ENCODE measurements at places on chromosomes 7 and 10. TPM values are rescaled to one million over a fixed set of nuclear protein-coding genes. Genes with fewer than 3 reads are reported as not detected.

- no peaks in the 10 kb centered on the region for H3K4me1 ChIP-seq
- DNase-seq, result no peak
- no peaks in the 10 kb centered on the region for H3K36me3 ChIP-seq
Observed at GRCh38 chr10:11286261-11286852, 268.7 kb downstream of the CELF2 start.

The KLF14 gene
- not detected for total RNA-seq

GRCh38 chr7:117816727-117817126 is 56.5 kb downstream of the CTTNBP2 start:
- H3K4me1 ChIP-seq, result peaks cover 4% of the 10 kb centered on the region
- H3K36me3 ChIP-seq, result no peaks in the 10 kb centered on the region
- H3K4me3 ChIP-seq, result no peak overlapping the region
- no peak overlapping the region for H3K27ac ChIP-seq
- H3K27me3 ChIP-seq, result no peaks in the 10 kb centered on the region
- DNase-seq, result peak; percentile 25

DNA sequence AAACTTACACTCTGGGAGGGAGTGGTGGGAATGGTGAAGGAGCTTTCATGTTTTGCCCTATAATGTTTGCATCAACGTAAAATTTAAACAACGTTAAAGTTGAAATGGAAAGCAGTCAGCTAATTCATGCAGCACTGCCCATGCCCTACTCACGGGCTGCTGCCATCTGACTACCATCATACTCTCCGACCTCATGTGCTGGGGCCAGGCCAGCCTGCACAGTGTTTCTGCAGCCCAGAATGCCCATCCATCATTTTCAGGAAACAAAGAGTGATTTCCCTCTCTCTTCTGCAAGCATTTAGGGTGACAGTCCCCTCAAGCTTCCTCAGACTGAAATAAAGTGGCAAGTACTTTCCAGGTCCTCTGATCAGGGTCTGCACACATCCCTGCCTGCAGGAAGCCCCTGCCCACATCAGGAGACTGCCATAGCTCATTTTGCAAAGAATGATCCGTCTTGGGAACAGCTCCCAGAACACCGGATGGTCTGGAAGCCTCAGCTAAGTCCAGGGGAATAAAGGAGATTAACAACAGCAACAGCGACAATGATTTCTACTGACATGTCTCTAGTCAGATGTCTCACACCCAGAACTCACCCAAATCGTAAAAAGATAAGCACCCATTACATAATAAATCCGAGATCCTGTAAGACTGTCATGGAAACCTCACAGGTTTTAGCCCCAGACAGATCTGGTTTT is 40.3 kb downstream of the ARHGAP22 start:
- H3K27me3 ChIP-seq, result no peaks in the 10 kb centered on the region
- no peaks in the 10 kb centered on the region for H3K4me1 ChIP-seq
- H3K4me3 ChIP-seq, result no peak overlapping the region
- no peak for DNase-seq

The MUC3A gene
- total RNA-seq, result 0.61 TPM

- H3K4me1 ChIP-seq, result no peaks in the 10 kb centered on the region
- no peak for DNase-seq
- no peaks in the 10 kb centered on the region for H3K36me3 ChIP-seq
- H3K27ac ChIP-seq, result no peak overlapping the region
- H3K27me3 ChIP-seq, result peaks cover 18% of the 10 kb centered on the region
Observed at GRCh38 chr7:79880312-79880711, 254.3 kb upstream of the GNAI1 start.

The HOGA1 gene
- total RNA-seq, result 0.31 TPM

- H3K27ac ChIP-seq, result no peak overlapping the region
- no peaks in the 10 kb centered on the region for H3K27me3 ChIP-seq
- H3K4me3 ChIP-seq, result no peak overlapping the region
- no peaks in the 10 kb centered on the region for H3K36me3 ChIP-seq
Observed at GRCh38 chr10:95767884-95768556, 12.1 kb downstream of the ENTPD1 start.

GRCh38 chr10:49187950-49188761 is at the start of gene TMEM273:
TMEM273 (minus strand) TSS chr10:49188391; CDS start chr10:49188336, 55 bp downstream.
- peak; percentile 18 for DNase-seq
- H3K27ac ChIP-seq, result no peak within 1 kb of the TSS
- H3K4me3 ChIP-seq, result no peak within 1 kb of the TSS
- H3K36me3 ChIP-seq, result no peaks in the 10 kb centered on the region
- H3K4me1 ChIP-seq, result no peaks in the 10 kb centered on the region

DNA sequence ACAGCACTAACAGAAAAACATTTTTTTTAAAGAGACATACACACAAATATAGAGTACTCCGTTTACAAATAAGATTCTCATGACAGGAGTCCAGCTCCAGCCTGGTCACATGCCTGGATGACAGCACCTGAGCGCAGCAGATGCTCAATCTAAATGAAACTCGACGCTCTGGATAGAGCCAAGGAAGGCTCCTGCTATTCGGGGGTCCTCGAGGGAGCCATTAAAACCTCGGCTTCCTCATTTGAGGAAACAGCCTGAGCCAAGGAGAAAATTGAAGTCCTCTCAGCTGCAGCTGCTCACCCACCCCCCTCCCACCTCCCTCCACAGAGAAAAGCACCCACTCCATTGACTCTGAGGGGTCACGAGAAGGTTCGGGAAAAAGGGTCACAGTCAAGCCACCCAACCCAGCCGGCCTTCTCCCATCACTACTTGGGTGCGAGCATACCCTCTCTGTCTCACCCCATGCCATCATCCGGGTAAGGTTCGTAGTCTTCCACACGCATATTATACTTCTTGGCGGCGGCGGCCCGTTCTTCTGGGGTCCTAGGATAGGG is 673 bp downstream of the NDUFB8 start:
- peak overlapping the region; percentile 76 for H3K27ac ChIP-seq
- H3K4me1 ChIP-seq, result peaks cover 13% of the 10 kb centered on the region
- H3K4me3 ChIP-seq, result peak overlapping the region; percentile 95
- H3K36me3 ChIP-seq, result peaks cover 13% of the 10 kb centered on the region

DNA sequence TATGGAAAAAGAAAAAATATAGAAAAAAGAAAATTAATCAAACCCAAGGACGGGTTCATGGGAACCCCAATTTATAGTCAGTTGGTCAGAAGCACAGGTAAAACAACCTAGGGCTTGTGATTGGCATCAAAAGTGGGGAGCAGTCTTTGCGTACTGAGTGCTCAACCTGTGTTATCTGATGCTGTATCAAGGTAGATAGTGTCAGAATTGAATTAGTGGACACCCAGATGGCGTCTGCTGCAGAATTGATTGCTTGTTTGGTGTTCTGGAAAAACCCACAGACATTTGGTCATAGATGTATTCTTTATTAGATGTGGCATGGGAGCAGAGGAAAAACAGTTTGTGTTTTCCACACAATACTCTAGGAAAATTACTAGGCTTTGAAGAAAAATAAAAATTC is 39.6 kb downstream of the NEUROG3 start:
- H3K36me3 ChIP-seq, result no peaks in the 10 kb centered on the region
- H3K4me1 ChIP-seq, result no peaks in the 10 kb centered on the region
- H3K27me3 ChIP-seq, result peaks cover 10% of the 10 kb centered on the region
- no peak overlapping the region for H3K27ac ChIP-seq

DNA sequence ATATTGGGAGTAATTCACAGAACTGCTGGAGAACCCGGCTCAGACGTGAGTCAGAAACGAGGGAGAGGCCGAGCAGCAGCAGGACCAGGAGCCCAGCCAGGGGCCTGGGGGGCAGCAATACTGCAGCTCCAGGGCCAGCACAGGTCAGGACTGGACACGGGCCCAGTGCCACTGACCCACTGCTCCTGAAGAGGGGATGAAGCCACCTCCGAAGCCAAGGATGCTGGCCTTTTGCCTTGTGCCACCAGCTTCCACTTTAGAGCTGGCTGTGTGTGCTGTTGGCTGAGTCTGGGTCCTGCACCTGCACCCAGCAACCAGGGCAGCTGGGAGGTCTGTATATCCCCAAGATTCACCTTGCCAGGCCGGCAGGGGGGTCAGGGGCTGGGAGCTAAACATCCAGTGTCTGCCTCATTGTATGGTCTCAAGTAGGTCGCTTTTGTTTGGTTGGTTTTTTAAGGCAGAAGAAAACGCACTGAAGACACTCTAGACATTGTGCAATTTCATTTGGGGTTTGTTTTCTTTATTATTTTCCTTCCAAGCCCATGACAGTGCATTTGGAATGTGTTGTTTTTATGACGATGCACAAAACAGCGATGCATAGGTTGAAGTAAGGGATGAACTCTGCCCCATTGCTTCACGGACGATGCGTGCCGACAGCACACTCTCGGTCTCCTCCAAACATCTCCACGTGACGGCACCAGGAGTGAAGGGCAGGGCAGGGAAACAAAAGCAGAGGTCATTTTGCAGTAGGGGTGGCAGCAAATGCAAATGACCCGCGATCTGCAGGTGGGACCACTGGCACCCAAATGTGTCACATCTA is 27.7 kb upstream of the INSIG1 start:
- peak overlapping the region; percentile 27 for H3K27ac ChIP-seq
- H3K4me3 ChIP-seq, result no peak overlapping the region
- no peaks in the 10 kb centered on the region for H3K4me1 ChIP-seq
- H3K27me3 ChIP-seq, result no peaks in the 10 kb centered on the region
- H3K36me3 ChIP-seq, result no peaks in the 10 kb centered on the region
- DNase-seq, result no peak

The TAS2R41 gene
- total RNA-seq, result not detected

GRCh38 chr7:111272092-111272491 is 181.2 kb downstream of the LRRN3 start:
- H3K36me3 ChIP-seq, result no peaks in the 10 kb centered on the region
- no peaks in the 10 kb centered on the region for H3K4me1 ChIP-seq
- DNase-seq, result no peak
- H3K27ac ChIP-seq, result no peak overlapping the region
- H3K27me3 ChIP-seq, result no peaks in the 10 kb centered on the region

DNA sequence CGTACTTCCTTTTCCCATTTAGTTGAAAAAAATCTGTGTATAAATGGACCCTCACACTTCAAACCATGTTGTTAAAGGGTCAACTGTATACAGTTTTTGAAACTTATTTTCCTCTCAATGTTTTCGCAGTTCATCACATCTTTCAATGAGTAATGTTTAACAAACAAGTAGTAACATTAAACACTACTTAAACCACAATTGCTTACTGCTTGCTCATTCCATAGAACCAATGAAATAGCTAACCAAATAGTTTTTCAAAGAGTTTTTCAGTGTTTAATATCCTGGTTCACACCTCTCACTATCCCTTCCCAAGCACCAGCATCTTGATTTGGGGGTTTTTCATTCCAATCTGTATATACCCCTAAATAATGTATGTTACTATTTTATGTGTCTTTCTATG is 9.1 kb downstream of the SEM1 start:
- H3K4me3 ChIP-seq, result no peak overlapping the region
- no peaks in the 10 kb centered on the region for H3K27me3 ChIP-seq
- H3K36me3 ChIP-seq, result no peaks in the 10 kb centered on the region
- H3K27ac ChIP-seq, result no peak overlapping the region

The HOXA1 gene
- 0.23 TPM for total RNA-seq

The AKR1C8 gene
- not detected for total RNA-seq

DNA sequence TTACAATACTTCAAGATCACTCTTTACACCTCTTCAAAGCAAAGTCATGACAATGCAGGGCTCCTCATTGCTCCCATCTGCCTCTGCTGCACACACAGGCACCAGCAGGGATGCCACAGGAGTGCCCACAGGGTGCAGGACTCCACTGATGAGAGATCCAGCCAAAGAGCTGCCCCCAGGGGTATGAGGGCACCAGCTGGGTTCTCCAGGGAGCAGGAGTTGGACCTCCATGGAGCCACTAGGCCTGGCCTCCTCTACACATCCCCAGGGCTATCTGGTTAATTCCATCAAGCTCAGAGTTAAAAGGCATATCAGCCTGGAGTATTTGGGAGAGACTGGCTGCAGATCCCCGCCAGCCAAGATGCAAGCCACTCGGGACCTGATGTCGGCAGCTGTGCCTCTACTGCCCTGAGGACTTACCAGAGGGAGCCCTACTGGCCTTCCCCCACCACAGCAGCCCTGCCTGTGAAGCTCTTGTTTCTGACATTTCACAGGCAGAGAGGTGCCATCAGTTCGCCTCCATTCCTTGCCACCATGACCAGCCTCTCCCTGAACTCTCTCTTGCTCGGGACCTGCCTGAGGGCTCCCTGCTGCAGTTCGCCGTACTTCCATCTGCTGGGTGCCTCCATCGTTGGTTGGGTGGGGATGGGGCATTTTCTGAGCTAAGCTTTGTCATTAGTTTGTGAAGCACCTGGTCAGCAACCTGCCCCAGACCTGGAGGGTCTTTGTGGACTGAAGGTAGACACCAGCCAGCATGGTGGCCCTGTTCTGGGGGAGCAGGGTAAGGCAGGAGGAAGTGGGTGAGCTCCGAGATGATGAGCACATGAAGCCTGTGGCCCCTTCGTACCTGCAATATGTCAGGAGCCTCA is 12.5 kb upstream of the TRIM8 start:
- no peak for DNase-seq
- H3K36me3 ChIP-seq, result no peaks in the 10 kb centered on the region
- H3K27ac ChIP-seq, result no peak overlapping the region
- H3K4me1 ChIP-seq, result peaks cover 62% of the 10 kb centered on the region

- no peak for DNase-seq
- H3K4me3 ChIP-seq, result peak overlapping the region; percentile 22
- H3K36me3 ChIP-seq, result no peaks in the 10 kb centered on the region
- no peaks in the 10 kb centered on the region for H3K27me3 ChIP-seq
- peaks cover 33% of the 10 kb centered on the region for H3K4me1 ChIP-seq
- H3K27ac ChIP-seq, result peak overlapping the region; percentile 98
Observed at GRCh38 chr10:4247379-4247778, 462.4 kb upstream of the KLF6 start.

GRCh38 chr7:144473908-144474307 is 70.4 kb upstream of the NOBOX start:
- no peak overlapping the region for H3K4me3 ChIP-seq
- no peak overlapping the region for H3K27ac ChIP-seq
- H3K27me3 ChIP-seq, result no peaks in the 10 kb centered on the region
- H3K36me3 ChIP-seq, result no peaks in the 10 kb centered on the region

GRCh38 chr7:130009848-130010688 is 41.1 kb downstream of the ZC3HC1 start:
- H3K4me3 ChIP-seq, result no peak overlapping the region
- peak overlapping the region; percentile 76 for H3K27ac ChIP-seq
- H3K27me3 ChIP-seq, result no peaks in the 10 kb centered on the region
- peaks cover 23% of the 10 kb centered on the region for H3K4me1 ChIP-seq

GRCh38 chr7:8515640-8516185 is 82.3 kb downstream of the NXPH1 start:
- H3K36me3 ChIP-seq, result no peaks in the 10 kb centered on the region
- no peak for DNase-seq
- no peaks in the 10 kb centered on the region for H3K4me1 ChIP-seq
- H3K4me3 ChIP-seq, result no peak overlapping the region

DNA sequence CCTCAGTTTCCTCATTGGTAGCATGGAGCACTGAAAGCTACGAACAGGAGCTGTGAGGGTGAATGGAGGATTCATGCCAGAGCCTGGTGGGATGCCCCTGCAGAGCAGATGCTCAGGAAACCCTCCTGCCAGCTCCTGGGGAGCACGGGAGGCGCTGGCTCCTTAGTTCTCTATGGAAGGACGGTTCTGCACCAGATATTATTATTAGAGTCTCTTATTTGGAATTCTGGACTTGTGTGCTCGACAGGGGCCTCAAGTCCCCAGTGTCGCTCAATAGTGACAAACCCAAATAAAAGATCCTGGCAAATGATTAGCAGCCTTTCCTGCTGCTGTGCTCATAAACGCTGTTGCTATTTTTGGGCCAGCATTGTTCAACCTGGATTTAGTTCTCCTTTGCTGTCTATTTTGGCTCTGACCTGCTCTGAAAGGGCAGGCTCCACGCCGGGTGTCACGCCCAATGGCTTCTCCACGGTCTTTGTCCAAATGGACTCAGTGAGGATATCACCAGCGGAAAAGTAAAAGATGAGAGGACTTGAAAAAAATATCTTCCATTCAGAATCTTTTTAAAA is 23.0 kb upstream of the KLF6 start:
- no peaks in the 10 kb centered on the region for H3K27me3 ChIP-seq
- peak overlapping the region; percentile 96 for H3K27ac ChIP-seq
- DNase-seq, result no peak
- no peak overlapping the region for H3K4me3 ChIP-seq

All from astrocyte (in vitro differentiated cells and primary cell).